ENCODE measurements at places on chromosomes 7 and 10.

DNA sequence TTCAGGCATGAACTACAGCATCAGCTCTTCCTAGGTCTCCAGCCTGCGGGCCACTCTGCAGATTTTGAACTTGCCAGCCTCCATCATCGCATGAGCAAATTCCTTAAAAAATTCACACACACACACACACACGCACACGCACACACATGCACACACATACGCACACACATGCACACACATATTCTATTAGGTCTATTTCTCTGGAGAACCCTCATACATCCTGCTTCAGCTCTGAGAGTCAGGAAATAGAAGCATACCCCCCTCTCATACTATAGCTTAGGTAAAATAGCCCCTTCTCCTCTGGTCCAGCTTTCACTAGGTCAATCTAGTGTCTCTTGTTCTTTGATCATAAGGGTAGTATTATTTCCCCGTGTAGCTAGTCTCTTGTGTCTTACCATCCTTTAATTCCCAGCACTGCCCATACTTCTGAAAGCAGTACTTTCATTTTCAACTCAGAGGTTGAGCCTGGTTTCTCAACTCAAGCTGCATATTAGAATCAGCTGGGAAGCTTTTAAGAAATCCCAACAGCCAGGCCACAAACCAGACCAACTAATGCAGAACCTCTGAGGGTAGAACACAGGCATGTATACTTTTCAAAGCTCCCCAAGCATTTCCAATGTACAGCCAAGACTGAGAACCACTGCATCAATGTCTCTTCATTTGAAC, 30.9 kb upstream of the ITGB8 start:
- no peak for DNase-seq

DNA sequence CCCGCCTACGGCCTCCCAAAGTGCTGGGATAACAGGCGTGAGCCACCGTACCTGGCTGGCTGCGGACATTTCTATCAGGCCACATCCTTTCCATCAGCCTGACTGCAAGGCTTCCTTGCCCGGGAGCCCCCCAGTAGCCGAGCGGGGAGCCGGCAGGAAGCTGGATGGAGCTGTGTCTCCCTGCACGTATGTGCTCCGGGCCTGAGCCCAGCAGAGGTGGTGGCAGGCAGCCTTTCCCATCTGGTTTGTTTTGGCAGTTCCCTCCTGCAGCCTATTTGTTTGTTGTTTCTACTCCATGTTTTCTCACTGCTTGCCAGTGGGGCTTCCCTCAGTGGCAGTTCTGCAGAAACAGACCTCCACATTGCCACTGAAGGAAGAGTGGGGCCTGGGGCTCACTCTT, 5.4 kb downstream of the POP7 start:
- DNase-seq = no peak

DNA sequence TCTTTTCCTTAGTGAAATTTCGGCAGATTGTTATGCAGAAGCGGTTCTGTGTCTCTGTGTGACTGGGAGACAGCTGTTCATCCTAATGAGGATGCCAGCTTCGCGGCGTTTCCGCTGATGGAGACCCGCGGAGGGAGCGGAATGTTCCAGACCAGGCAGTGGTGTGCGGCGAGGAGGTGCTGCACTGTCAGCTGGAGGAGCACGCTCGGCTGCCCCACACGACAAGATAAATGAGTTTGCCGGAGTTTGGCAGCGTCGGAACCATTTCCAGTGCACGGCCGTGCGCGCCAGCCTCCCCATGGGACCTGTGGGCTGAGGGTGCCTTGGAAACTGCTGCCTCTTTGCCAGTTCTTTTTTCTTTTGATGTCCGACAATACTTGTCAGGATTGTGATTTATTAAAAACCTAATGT, 64.6 kb downstream of the WDR37 start:
- no peak for DNase-seq

- no peak for DNase-seq
Observed at GRCh38 chr10:92493362-92493761, 80.5 kb downstream of the IDE start.

GRCh38 chr10:31709028-31709427, 219.6 kb downstream of the ARHGAP12 start:
- no peak for DNase-seq

DNA sequence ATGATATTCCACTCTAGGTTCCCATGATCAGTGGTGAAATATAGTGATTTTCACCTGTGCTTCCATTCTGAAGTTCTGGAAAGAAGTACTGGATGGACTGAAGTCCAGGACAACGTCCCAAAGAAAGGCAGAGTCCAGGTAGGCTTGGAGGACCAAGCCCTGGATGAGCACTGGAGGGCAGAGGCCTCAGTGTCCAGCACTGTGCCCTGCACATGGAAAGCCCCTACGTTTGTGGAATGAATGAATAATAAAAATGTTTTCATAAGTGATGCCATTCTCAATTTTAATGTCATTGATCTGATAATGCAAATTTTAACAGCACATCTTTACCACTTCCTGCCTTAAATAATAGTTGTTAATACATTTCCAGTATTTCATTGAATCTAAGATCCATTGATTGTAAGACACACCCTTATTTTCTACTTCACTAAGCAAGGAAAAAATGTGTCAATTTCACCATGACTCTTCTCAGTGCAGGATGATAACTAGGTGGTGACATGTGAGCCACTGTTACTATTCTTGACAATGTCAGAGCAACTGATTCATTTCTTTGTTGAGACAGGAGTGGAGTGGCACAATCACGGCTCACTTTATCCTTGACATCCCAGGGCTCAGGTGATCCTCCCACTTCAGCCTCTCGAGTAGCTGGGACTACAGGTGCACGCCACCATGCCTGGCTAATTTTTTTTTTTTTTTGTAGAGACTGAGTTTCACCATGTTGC, 35.2 kb downstream of the ZNF783 start:
- no peak for DNase-seq

DNA sequence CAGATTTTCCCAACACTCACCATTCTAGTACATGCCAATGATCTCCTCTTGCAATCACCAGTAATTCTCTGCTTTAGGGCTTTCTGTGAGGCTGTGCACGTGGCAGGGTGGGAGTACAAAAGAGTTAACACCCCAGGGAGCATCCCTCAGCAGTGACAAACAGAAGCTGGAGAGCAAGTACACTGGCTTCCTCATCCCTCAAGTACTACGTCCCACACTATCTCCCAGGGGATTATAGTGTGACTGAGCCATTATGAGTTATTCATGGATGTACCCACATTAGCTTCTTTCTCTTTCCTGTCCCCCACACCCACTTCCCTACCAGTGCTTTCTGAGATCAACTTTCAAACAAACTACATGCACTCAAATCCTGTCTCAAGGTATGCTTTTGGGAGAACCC, 1216.5 kb upstream of the AUTS2 start:
- DNase-seq = no peak

GRCh38 chr10:76543655-76544054, 1094.0 kb downstream of the KCNMA1 start:
- no peak for DNase-seq

DNA sequence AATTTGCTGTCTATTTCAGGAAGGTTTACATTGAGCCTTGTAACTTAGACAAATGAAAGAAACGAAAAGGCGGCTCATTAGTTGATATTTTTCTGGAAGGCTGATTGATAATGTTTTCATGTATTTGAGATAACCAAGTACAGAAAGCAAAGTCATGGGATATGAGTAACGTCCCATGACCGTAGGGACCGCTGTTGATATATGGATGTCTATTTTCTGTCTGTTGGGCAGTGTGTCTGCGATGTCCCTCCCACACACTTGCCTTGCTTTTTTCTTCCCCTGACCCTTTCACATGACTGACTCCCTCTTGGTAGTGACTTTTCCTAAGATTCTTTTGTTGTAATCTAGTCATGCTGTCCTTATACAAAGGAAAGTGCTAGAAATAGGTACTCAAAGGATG, 57.0 kb upstream of the GPR158 start:
- no peak for DNase-seq

DNA sequence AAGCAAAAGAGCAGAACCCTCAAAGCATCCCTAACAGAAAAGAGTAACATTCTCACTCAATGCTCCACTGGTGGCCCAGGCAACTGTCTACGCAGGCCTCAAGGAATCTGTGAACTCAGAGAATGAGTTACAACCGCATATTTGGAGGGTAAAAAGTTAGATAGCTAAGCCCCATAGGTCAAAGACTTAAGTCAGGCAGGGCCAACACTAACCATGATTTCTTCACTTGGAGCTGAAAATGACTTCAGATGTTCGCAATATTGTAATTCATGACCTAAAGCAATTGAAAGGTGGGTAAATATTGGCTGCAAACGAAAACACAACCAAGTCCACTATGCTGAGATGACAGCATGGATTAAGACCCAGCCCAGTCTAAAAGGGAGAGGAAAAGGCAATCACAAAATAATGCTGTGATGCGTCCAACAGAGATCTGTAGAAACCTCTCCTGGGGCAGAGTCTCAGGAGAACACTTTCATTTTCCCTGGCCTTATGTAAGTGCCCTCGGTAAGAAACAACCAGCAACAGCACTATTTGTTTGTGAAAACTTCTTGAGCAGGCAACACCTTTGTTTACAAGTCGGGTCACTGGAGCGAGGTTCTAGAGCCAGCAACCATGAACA, 176.5 kb downstream of the TNS3 start:
- DNase-seq = no peak

DNA sequence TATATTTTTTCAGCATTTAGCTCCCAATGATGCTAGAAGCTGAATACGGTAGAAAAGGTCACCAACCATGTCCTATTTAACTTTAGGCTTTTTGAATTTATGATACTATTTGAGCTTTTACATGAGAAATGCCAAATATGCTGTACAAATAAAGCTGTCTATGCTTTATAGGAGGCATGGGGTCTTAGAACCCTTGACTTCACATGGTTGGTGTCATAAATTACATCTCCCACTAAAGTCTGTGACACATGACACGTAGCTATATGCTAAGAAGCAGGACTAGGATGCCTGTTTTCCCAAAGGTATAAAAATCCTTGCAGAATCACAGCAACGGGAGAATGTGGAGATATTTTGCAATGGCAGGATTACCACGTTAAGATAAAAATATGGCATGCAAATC, 960.4 kb downstream of the PCDH15 start:
- no peak for DNase-seq

- no peak for DNase-seq
Observed at GRCh38 chr10:129662426-129662825, 195.4 kb downstream of the MGMT start.

GRCh38 chr10:89490596-89491335, 44.6 kb downstream of the SLC16A12 start:
- DNase-seq = no peak

GRCh38 chr7:31074120-31074383, 21.9 kb downstream of the ADCYAP1R1 start:
- no peak for DNase-seq

DNA sequence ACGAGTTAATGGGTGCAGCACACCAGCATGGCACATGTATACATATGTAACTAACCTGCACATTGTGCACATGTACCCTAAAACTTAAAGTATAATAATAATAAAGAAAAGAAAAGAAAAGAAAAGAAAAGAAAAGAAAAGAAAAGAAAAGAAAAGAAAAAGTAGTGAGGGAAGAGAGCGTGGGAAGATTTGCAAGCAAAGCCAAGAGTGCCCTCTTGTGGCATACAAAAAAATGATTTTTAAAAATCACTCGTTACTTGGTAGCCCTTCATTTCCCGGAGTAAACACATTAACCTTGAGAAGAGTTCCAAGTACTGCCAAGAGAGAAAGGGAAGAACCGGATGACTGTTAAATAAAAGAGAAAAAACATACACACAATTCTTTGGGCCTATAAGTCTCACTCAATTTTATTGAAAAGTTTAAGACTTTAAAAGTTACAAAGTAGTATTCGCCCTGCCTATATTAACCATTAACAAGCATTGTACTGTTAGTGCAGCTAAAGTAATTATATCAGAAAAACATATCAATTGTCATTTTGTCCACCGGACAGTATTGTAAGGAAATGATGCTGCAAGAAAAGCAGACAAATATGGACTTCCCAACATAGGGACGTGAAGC, 6.2 kb upstream of the CH25H start:
- DNase-seq = no peak

DNA sequence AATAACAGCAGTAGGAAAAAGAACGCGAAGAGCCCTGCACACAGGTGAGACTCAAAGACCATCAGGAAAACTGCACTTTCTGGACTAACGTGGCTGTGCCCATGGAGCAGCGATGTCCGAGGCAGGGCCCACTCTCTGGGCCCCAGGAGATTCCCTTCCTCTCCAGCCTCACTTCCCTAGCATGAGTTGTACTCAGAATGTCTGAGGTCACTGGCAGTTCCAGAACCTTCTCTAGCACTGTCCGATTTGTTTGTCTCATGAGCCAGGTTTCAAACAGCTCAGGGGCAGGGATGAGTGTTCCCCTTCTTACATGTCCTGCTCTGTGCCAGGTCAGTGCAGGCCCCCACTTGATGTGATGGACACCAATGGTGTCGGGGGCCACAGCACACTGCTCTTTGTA, 484.2 kb downstream of the PTPRN2 start:
- DNase-seq = no peak

GRCh38 chr7:51292596-51292995, 24.0 kb downstream of the COBL start:
- no peak for DNase-seq

- DNase-seq = no peak
Observed at GRCh38 chr10:76456197-76456596, 1024.8 kb downstream of the LRMDA start.

GRCh38 chr7:108078211-108078673, 51.9 kb downstream of the LAMB4 start:
- no peak for DNase-seq

GRCh38 chr7:7122701-7123281, 59.6 kb upstream of the C1GALT1 start:
- no peak for DNase-seq

DNA sequence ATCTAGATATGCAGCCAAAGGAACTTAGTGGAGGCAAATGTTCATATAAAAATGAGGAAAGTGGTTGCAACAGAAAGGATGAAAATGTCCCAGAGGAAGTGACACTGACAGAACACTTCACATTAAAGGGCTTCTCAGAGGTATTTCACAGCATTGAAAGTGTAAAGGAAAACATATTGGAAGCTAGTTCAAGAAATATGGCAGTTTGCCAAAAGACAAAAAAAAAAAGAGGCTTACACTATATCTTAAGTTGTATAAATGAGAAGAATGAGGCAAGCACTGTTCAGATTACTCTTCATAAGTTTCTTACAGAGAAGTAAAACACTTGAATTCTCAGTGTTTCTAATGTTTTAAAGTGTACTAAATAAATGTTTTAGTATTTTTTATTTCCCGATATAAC, 20.1 kb downstream of the RUNDC3B start:
- no peak for DNase-seq

GRCh38 chr10:69579464-69580060, 6.3 kb upstream of the NEUROG3 start:
- DNase-seq = no peak

- no peak for DNase-seq
Observed at GRCh38 chr7:152006336-152006735, 19.1 kb upstream of the GALNT11 start.

GRCh38 chr7:2525658-2526630, 6.4 kb downstream of the LFNG start:
- DNase-seq = no peak

DNA sequence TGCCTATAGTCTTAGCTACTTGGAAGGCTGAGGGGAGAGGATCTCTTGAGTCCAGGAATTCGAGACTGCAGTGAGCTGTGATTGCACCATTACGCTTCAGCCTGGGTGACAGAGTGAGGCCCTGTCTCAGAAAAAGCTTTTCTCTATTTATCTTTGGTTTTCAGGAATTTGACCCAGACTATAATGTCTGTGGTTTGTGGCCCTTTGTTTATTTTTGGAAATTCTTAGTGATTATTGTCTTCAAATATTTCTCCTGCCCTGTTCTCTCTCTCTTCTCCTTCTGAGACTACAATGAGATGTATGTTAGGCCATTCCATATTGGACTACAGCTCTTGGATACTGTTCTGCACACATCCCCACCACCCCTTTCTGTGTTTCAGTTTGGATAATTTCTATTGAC, 4.7 kb downstream of the MUC12 start:
- no peak for DNase-seq

GRCh38 chr7:139721417-139721816, 56.4 kb downstream of the HIPK2 start:
- DNase-seq = no peak
